Stimulated activated naive CD4-positive, alpha-beta T cell treated with Interleukin-2 at 50 U/mL for 16 hours (primary cell): ENCODE measurements at places on chromosomes 7 and 10.

- DNase-seq, result peak; percentile 59
These were observed 1.0 kb downstream of the CDK6 start for GRCh38 chr7:92835261-92835850.

DNA sequence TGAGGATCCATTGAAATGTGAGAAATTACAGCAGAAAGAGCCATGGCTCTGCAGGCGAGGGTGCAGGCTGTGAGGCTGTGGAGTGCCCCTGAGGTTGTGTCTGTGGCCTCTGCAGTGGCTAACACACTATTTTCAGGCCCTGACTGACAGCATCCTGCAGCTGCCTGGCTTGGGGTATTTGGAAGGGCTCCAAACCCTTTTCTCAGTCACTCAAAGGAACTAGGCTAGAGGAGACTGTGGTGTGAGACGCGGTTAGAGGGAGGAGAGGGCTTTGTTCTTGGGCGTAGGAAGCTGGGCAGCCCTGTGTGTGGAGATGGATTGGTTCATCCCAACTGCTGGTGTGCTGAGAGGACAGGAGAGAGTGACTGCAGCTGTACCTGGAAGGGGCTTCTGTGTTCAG lies 134.9 kb downstream of the RAMP3 start:
- DNase-seq, result no peak

DNA sequence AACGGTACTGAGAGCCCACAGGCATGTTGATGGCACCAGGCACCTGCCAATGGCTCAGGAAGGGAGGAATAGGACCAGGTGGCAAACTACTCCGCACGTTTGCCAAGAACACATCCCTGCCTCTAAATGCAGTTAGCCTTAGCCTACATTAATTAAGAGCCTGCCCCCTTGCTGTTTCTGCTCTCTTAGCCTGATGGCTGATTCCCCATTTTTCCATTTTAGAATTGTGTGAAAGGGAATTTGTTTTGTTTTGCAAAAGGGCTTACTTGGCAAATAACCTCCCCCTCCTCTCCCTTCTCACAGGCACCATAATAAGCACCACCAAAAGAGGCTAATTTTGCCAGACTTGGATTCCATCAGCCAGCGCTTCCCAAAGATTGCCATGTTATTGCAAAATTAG lies 1203.2 kb downstream of the SORCS3 start:
- DNase-seq, result no peak

GRCh38 chr10:35300063-35300699 lies 36.1 kb upstream of the CCNY start:
- DNase-seq, result no peak

- no peak for DNase-seq
These were observed 152.4 kb downstream of the ACTR3B start for GRCh38 chr7:152911922-152912321.

- no peak for DNase-seq
These were observed 72.1 kb downstream of the USP6NL start for GRCh38 chr10:11539191-11539868.

- DNase-seq, result no peak
These were observed 14.0 kb downstream of the IMPDH1 start for GRCh38 chr7:128395748-128396147.

DNA sequence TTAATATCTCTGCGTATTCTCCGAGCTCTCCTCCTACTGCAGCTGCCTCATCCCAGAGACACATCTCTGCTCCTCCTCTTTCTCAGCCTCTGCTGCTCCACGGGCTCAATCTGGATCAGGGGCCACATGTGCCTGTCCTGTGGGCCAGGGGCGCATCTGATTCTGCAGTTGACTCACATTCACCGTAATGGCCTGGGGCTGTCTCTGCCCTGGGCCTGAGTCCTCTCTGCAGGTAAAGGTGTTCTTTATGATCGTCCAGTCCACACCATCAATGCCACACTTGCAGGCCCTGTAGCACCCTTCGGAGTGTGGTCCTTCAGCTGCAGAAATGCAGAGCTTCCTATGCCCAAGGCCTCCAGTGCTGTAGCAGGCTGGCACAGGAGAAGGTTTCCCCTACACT lies 154.5 kb downstream of the OAT start:
- DNase-seq, result no peak

- DNase-seq, result no peak
These were observed 103.6 kb downstream of the PARD3 start for GRCh38 chr10:34711500-34711899.

GRCh38 chr7:132996581-132997242 lies 85.2 kb downstream of the CHCHD3 start:
- no peak for DNase-seq

- DNase-seq, result no peak
These were observed 179.3 kb downstream of the TFEC start for GRCh38 chr7:115851291-115851690.

DNA sequence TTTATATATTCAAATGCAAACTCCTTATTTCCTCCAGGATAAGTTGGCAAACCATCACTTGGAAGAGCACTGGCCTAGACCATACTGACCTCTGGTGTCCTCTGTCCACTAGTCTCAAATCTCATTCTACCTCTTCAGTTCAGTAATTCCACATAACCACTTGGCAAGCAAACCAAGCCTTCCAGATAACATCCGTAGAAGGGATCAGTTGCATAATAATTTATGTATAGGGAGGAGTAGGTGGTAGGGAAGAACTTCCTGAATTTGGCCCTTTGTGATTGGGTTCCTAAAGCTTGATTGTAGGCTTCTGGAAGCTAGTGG lies 55.0 kb downstream of the WAC start:
- no peak for DNase-seq

DNA sequence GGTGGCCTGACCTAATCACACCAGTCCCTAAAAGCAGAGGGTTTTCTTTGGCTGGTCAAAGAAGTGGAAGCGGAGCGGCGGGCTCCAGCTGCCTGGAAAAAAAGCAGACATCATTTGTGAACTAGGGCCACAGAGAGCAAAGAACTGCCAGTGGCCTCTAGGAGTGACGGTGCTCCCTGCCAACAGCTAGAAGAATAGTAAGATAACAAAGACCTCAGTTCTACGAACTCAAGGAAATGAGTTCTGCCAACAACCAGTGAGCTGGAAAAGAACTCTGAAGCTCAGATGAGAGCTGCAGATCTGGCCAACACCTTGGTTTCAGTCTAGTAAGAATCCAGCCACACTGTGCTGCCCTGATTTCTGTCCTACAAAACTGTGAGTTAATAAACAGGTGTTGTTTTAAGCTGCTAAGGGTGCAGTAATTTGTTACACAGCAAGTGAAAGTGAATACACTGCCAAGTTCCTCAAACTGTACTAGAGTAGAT lies 178.0 kb downstream of the SRPK2 start:
- DNase-seq, result peak; percentile 0

DNA sequence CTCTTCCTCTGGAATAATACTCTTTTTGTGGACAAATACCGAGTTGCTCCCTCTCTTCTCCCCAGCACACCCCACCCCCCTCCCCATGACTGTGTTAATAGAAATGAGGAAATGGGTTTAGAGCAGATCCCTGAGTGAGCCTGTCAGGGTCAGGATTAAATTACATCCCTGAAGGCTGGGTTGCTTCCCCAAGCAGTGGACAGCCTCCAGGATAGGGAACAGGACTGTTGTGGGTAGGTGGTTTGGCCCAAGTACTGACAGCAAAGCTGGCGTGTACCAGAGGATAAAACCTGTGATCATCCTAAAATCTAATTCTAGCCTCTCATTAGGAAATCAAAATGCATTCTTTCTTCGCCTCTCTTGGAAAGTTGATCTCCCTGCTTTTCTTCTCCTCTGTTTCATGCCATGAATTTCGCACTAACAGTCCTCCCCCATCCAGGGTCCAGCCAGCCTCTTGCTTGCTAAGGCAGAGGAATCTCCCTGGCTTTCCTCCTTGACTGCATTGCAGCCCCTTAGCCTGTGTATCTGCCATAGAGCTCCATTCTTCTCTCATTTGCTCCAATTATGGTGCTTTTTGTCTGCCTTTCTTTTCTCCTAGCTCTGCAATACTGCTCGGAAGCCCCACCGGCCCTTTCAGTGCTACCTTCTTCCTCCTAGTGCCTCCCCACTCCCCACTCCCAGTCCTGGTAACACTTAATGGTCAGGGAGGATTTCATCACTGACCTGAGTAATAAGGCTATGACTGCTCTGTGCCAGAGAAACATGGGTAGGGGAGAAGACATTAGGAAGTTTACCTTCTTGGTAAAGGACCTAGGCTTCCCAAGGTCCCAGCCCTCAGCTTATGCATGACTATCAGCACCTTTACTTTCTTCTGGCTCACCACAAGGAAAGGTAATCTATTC lies 8.4 kb downstream of the LRRC4 start:
- DNase-seq, result no peak

DNA sequence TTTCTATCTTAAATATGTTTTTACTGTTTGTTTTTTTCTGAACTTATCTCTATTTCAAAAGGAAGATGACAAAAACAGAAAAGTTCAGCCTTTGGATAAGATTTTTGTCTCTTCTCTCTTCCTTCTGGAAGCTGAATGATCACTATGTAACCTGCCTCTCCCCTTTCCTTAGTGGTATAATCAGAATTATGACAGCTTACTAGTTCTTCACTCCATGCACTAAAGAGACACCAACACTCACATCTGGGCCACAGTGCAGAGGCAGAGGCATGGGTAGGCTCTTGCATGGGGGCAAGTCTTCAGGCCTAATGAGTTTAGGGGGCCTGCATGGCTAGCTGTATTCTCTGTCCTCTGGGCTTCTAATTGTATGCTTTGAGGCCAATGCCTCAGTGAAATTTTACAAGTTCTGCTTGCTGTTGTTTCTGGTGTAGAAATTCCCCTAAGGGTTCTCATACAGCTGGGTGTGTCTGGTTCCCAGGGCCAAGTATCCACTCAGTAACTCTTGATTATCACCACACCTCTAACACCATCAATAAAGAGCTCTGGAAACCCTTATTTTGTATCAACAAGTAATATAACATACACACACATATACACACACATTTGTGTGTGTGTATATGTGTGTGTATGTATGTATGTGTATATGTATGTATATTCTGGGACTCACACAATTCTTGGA lies 96.8 kb upstream of the POM121L12 start:
- no peak for DNase-seq

DNA sequence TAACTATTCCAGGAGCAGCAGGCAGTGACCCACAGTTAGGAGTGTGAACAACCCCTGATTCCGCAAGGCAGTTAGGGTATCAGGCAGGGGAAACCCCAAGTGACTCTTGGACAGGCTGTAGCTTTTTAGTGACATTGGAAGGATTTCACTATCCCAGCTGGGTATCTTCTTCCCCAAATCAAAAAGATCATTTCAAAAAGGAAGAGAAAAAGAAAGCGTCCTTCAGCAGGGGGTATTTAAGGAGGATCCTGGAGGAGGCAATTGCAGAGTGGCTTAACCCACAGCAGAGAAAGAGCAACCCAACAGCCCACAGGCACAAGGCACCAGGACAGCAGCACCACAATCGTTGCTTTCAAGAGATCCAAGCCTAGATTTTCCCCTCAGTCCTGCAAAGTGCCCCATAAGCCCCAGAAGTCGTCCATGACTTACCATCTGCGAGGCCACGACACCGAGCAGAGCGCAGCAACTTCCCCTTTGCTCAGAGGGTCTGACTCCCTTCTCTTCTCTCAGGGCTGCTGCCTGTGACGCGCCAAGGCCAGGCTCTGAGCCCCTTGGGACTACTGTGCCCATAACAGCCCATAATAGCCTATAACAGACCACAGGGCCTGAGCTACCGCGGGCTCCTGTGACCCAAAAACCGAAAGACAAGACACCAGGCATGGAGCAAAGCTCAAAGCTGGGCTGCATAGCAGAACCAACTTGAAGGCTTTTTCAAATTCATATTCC lies 19.8 kb downstream of the PIK3AP1 start:
- no peak for DNase-seq
